Umbilical cord (tissue), 2 donors: ENCODE measurements at places on chromosomes 16 and 17.
A peak's percentile ranks its signal among the peaks of the same experiment; 100 is the strongest.

DNA sequence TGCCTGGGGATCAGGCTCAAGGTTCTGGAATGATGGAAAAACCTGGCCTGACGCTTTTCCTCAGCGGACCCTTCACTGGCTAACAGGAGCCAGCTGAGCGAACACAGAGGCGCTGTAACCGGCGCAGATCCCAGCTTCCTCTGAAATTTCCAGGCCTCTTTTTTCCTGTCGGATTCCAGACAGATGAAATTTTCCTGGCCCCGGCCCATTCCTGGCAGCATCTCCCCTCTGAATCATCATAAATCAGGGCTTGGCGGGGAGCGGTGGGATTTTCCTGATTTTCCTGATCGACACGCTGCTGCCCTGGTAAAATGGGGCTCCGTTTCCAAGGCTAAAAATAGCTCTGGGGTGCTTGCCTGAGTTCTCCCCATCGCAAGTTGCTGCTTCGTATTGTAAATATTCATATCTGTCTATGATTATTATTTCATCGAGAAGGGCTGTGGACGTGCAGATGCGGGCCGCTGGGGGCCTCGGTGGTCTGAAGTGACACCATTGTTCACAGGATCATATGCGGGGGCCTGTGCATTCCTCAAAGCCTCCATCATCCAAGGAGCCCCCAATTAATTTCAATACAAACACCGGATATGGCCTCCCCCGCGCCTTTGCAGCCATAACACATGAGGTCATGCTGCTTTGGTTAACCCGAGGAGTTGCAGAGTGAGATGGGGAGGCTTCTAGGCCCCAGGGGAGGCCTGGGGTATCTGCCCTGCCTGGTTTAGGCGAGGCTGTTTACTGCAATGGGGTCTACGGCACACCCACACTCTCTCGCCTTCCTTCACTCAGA, 45.8 kb upstream of the ETV4 start:
- peak; percentile 91 for DNase-seq

GRCh38 chr17:72565758-72566157, 444.9 kb downstream of the SOX9 start:
- DNase-seq: no peak

DNA sequence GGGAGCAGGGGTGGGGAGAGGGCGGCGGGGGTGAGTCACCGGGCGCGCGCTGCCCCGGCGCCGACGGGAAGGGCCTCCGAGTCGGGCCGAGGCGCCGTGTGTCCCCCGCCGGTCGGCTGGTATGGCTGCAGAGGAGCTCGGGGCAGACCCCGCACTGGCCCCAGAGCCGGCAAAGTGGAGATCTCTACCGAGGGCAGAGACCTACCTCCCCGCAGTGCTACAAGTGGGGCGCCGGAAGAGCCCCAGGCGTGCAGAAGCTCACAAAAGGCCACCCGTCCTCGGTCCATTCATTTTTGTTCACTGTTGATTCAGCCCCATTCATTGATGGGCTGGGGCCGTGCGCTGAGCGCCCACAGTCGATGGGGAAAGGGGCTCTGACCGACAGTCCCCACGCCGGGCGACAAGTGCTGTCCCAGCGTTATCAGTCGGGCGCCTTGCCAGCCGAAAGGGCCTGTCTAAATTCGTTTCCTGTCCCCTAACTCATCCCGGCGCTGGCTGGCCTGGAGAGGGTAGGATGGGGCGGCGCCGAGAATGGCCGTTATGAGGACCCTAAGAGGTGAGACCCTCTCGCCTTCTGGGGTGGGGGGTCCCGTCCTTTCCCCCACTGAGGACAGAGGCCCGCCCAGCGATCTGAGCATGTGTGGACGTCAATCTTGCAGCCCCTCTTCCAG, 709 bp upstream of the ENO3 start:
- DNase-seq: peak; percentile 41

DNA sequence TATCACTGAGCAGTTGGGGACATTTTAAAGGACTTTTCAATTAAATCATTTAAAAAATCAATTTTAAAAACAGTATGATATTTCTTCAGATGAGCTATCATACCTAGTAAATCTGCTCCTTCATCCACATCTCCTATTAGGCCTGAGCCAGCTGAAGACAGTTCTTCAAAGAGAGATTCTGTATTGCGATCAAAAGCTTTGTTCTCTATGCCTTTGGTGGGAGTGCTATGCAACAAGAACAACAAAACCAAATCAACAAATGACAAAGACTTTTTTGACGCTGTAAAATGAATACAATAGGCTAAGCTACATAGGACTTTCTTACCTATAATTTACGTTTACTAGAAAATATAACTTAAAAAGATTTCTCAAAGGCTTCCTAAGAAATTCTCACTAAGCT, 106.5 kb downstream of the SPAG9 start:
- DNase-seq: no peak

DNA sequence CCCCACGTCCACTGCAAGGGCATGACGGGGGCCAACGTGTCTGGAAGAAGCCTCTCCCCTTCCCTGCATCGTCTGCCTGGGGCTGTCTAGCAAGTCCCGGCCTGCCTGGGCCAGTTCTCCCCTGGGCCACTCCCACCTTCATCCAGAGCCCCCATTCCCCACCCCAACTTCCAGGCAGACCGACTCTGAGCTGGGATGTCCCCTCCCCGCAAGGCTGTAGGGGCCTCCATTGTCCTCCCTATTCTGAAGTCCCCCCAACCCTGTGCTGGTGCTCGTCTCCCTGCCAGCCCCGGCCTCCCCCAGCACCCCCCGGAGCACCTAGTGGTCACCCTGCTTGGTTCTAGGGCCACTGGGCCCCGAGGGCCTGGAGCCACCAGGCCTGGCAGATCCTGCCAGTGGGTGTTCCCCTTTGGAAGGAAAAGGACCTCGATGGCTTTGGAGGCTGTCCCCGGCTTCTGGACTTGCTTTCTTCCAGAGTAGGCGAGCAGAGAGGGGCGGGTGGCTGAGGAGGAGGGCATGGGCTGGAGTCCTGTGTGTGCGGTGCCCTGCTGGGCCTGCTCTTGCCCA, 4.8 kb downstream of the GLIS2 start:
- DNase-seq: no peak
